ENCODE measurements at places on chromosomes 6 and 20.
A peak's percentile ranks its signal among the peaks of the same experiment; 100 is the strongest.

- no peak overlapping the region for H3K27ac ChIP-seq
- H3K36me3 ChIP-seq, result no peaks in the 10 kb centered on the region
- DNase-seq, result no peak
- H3K27me3 ChIP-seq, result no peaks in the 10 kb centered on the region
These were observed 51.3 kb upstream of the DST start for GRCh38 chr6:56694002-56694401.

- H3K4me3 ChIP-seq, result no peak overlapping the region
- H3K36me3 ChIP-seq, result no peaks in the 10 kb centered on the region
- DNase-seq, result no peak
- H3K27me3 ChIP-seq, result peaks cover 9% of the 10 kb centered on the region
These were observed 169.5 kb upstream of the HDAC2 start for GRCh38 chr6:114140416-114140815.

GRCh38 chr6:57029213-57029612 is 17.3 kb upstream of the KIAA1586 start:
- DNase-seq, result no peak
- H3K27ac ChIP-seq, result no peak overlapping the region
- no peaks in the 10 kb centered on the region for H3K4me1 ChIP-seq
- no peak overlapping the region for H3K4me3 ChIP-seq

DNA sequence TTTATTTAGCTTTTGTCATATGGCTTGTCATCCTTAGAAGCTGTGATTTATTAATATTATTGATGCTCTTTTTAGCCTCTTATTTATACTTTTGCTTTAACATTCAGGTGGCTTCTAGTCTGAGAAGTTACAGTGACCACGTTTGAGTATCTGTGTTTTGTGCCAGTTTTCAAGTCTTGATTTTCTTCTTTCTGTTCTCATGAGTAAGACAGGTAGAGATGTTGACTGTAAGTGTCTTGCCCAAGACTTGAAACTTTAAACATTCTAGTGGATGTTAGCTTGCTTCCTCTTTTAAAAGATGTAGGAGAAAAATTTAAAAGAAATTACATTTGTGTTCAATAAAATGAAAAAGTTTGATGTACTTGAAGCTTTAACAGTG is 122.6 kb downstream of the LRRC1 start:
- no peaks in the 10 kb centered on the region for H3K27me3 ChIP-seq
- no peak for DNase-seq
- no peak overlapping the region for H3K27ac ChIP-seq
- peaks cover 23% of the 10 kb centered on the region for H3K36me3 ChIP-seq
- H3K4me3 ChIP-seq, result no peak overlapping the region

GRCh38 chr20:38269040-38269439 is 8.5 kb upstream of the KIAA1755 start:
- no peak overlapping the region for H3K4me3 ChIP-seq
- H3K4me1 ChIP-seq, result no peaks in the 10 kb centered on the region
- no peak for DNase-seq
- no peak overlapping the region for H3K27ac ChIP-seq
- peaks cover 46% of the 10 kb centered on the region for H3K27me3 ChIP-seq
- H3K36me3 ChIP-seq, result no peaks in the 10 kb centered on the region

GRCh38 chr6:42010185-42010891 is 40.0 kb upstream of the TAF8 start:
- peak overlapping the region; percentile 43 for H3K4me3 ChIP-seq
- H3K36me3 ChIP-seq, result no peaks in the 10 kb centered on the region
- peak overlapping the region; percentile 91 for H3K27ac ChIP-seq
- H3K4me1 ChIP-seq, result peaks cover 82% of the 10 kb centered on the region
- H3K27me3 ChIP-seq, result no peaks in the 10 kb centered on the region
- DNase-seq, result no peak

DNA sequence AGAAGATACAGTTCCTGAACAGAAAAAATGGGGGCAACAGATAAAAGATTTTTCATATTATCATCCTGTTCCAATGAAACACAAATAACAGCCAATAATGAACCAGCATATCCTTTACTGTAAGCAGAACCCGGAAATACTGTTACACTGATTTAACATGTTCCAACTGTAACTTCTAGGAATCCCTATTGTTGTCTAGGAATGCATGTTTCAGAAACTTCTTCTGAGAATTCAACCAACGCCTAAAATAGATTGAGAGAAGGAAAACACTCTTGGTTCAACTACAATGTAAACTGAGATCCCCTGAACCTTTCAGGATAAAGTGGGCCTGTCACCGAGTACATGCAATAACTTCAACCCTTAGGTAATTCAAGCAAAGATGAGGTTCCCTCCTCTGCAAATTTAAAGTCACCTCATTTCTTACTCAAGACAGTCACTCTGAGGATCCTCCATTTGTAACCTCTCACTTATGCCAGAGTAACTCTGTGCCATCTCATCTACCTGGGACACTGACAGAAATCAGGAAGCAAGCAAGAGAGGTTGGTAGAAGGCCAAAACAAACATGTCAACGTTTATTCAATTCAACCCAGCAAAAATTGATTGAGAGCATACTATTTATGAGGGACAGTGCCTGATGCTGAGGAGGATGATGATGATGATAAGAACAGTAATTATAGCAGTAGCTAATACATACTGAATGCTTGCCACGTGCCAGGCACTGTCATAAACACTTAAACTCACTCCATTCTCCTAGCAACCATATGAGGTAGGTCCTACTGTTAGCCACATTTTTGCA is 14.1 kb downstream of the UBE3D start:
- no peaks in the 10 kb centered on the region for H3K27me3 ChIP-seq
- H3K4me1 ChIP-seq, result peaks cover 9% of the 10 kb centered on the region

DNA sequence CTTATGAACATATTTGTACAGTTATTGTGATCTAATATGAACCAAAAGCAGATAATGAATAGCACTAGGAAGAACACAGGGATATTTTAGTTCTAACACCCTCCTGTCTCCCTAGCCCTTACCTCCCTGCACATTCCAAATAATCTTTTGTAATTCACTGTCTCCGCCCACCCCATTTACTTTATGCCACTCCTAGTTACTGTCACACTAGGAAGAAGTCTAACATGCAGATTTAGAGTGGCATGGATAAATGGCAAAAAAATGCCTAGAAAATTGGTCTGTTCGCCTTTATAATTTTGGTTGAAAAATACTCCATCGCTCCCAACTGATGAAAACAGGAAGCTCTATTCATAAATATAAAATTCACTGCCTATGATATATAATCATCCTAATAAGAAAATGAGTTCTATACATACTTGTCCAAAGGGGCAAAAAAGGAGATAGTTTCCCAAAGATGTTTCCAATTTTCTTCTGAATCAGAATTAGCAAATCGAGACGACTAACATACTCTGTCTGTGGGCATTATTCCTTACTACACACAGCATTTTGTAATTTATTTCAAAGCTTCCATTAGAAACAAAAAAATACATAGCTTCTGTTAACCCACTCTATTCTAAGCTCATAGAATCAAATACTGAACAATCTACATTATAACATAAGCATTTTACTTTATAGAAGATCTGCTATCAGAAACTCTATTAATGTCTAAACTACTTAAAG is 1.3 kb upstream of the RUNX2 start:
- DNase-seq, result no peak
- H3K4me1 ChIP-seq, result peaks cover 23% of the 10 kb centered on the region
- H3K4me3 ChIP-seq, result peak overlapping the region; percentile 93

- no peaks in the 10 kb centered on the region for H3K36me3 ChIP-seq
- no peak overlapping the region for H3K27ac ChIP-seq
- no peaks in the 10 kb centered on the region for H3K27me3 ChIP-seq
- no peak for DNase-seq
- H3K4me3 ChIP-seq, result no peak overlapping the region
- no peaks in the 10 kb centered on the region for H3K4me1 ChIP-seq
These were observed 22.4 kb upstream of the SERINC3 start for GRCh38 chr20:44544263-44544662.

All from naive thymus-derived CD8-positive, alpha-beta T cell (primary cell).